HFFc6 (cell line): ENCODE measurements at places on chromosomes 4 and X.
A peak's percentile ranks its signal among the peaks of the same experiment; 100 is the strongest.

DNA sequence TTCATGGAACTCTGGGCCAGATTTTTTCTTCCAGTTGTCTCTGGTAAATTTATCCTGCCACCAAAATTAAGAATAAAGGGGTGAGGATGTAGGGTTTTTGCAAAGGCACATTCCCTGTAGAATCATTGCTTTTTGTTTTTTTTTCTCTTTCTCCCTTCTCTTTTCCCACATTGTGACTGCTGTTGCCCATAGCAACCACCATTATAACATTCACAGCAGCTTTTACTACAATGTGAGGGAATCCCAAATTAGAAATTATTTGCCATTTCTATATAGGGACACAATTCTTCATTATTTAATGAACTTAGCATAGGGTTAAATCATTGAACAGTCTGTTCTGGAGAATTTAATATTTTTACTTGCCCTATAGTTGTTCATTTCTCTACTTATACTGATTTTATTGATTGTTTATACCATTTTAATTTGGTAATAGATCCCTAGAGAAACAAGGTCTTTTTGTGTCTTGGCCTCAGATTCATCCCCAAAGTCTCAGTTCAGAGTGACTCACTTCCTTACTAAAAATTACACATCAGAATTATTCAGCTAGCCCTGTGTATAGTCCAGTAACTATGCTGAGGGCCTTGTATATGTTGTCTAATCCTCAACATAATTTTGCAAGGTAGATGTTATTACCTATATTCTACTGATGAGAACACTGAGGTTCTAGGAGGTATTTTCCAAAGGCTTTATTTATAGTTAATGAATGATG, 80.8 kb upstream of the ANK2 start:
- H3K27ac ChIP-seq, result peak overlapping the region; percentile 45; the same call in 1 of the 2 replicates
- H3K4me1 ChIP-seq, result peaks cover 23% of the 10 kb centered on the region
- peak; percentile 36 for DNase-seq
- H3K4me3 ChIP-seq, result no peak overlapping the region

- H3K36me3 ChIP-seq, result peaks cover 34% of the 10 kb centered on the region
- H3K4me1 ChIP-seq, result peaks cover 56% of the 10 kb centered on the region
- H3K27ac ChIP-seq, result peak overlapping the region; percentile 56
- DNase-seq, result peak; percentile 95
- H3K4me3 ChIP-seq, result peak overlapping the region; percentile 32; the same call in 1 of the 2 replicates
These were observed 41.2 kb downstream of the SH3RF1 start for GRCh38 chr4:169229571-169230028.

DNA sequence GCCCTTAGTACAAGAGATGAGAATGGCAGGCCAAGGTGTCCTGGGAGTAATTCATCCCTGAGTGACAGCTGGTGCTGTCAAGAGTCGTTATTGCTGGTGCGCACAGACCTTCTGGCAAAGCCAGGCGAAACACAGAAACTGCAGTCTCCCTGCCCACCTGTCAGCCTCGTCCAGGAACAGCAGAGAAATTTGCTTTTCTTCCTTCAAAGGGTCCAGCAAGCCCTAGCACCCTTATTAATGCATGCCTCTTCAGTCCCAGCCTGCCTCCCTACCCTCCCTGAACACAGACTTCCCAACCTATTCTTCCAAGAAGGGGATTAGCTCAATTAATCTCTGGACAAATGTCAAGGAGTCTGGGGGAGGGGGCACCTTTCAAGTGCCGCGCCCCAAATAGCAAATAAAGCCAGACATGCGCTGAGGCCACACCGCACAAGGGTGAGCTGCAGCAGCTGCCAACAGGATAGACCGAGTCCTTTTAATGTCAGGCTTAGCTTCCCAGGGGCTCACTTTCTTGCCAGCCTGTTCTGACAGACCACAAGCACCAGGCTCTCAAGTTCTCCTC, 250.7 kb upstream of the RASGEF1B start:
- H3K4me1 ChIP-seq, result no peaks in the 10 kb centered on the region
- no peaks in the 10 kb centered on the region for H3K27me3 ChIP-seq
- H3K4me3 ChIP-seq, result no peak overlapping the region
- no peak for DNase-seq

- H3K4me3 ChIP-seq, result no peak overlapping the region
- DNase-seq, result no peak
- peaks cover 49% of the 10 kb centered on the region for H3K4me1 ChIP-seq
- H3K27me3 ChIP-seq, result peaks cover 2% of the 10 kb centered on the region; the same call in 1 of the 2 replicates
These were observed 16.8 kb downstream of the RBPJ start for GRCh38 chr4:26337612-26338011.

DNA sequence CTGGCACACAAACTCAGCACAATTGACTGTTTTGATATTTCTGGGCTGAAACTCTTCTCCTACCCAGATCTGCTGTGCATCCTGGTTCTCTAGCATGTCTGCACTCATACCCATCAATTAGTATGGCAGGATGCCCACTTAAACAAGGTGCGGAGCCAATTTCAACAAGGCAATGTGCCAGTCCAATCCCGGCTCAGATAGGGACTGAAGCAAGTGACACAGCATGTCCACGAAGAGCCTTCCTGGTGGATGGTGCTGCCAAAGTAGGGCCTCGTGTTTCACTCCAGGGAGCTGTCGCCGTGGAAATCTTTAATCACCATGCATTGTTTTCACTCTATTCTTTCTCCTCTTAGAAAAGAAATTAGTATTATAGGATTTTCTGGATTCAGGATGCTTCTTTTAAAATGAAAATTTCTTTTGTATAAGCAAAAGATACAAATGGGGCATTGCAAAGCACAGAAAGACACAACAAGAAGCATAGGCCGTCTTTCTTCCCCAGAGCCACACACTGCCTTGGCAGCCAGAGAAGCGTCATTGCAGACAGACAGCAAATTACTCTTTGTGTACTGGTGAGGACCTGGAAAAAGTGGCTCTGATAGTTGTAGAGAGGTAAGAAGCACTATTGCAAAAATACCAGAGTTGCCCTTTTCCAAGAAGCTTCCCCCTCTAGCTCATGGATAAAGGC, 40.6 kb upstream of the LSM6 start:
- no peak overlapping the region for H3K27ac ChIP-seq
- peaks cover 6% of the 10 kb centered on the region; the same call in 1 of the 2 replicates for H3K4me1 ChIP-seq
- DNase-seq, result no peak
- peaks cover 11% of the 10 kb centered on the region for H3K27me3 ChIP-seq

DNA sequence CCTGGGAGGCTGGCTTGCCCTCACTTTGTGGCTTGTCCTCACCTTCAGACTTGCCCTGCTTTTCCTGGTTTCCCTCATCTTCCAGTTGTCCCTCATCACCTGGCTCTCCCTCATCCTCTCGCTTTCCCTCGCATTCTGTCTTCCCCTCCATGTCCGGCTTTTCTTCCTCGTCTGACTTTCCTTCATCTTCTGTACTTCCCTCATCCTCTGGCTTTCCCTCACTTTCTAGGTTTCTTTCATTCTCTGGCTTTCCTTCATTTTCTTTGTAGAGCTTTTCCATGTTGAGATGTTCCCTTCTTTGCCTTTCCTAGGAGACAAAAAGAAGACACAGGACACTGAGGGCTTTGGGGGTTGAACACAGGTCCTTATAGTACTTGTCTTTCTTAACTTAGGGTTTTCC, 2.3 kb downstream of the TCEAL5 start:
- no peaks in the 10 kb centered on the region for H3K36me3 ChIP-seq
- peaks cover 35% of the 10 kb centered on the region for H3K27me3 ChIP-seq
- H3K4me3 ChIP-seq, result no peak overlapping the region

GRCh38 chr4:85210353-85210752, 243.9 kb upstream of the WDFY3 start:
- H3K36me3 ChIP-seq, result no peaks in the 10 kb centered on the region
- peak; percentile 10 for DNase-seq
- H3K27ac ChIP-seq, result no peak overlapping the region
- no peak overlapping the region for H3K4me3 ChIP-seq

DNA sequence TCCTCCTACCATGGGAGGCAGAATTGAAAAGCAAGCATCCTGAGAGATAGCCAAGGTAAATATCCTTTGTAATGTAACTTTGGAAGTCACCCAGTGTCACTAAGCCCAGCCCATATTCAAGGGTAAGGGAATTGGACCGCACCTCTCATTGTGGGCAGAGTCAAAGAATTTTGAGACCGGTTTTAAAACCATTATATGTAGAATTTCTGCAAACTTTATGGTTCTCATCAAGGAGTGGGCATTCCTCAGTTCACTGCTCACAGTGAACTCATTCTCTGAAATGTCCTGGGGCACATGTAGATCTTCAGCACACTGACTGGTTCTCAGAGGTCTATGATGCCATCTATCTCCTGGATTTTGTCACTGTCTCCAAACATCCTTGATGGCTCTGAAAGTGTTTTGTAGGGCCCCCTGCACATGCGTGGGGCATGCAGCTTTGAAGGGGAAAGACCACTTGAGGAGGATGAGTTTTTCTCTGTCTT, 35.3 kb upstream of the CHRNA9 start:
- H3K27ac ChIP-seq, result no peak overlapping the region
- peaks cover 9% of the 10 kb centered on the region for H3K4me1 ChIP-seq
- H3K4me3 ChIP-seq, result no peak overlapping the region
- H3K36me3 ChIP-seq, result peaks cover 5% of the 10 kb centered on the region

DNA sequence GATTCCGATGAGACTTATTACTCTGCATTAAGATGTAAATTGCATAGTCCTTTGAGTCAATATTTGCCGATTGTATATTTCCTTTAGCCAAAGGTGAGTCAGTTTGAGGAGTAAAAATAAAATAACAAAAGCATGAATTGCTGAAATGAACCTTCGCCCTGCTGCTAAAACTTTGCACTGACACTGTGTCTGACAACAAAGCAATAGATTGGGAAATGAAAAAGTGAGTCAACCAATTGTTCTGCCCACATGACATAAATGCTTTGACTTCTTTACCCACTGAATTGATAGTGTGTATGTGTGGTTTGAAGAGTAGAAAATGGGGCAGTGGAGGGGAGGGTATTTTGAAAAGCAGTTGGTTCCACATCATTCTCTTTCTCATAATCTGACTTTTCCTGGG, 88.4 kb upstream of the AFF2 start:
- no peaks in the 10 kb centered on the region for H3K4me1 ChIP-seq
- H3K27ac ChIP-seq, result no peak overlapping the region
- no peak overlapping the region for H3K4me3 ChIP-seq
- H3K27me3 ChIP-seq, result no peaks in the 10 kb centered on the region

- H3K27ac ChIP-seq, result no peak overlapping the region
- peaks cover 2% of the 10 kb centered on the region; the same call in 1 of the 2 replicates for H3K27me3 ChIP-seq
- H3K36me3 ChIP-seq, result no peaks in the 10 kb centered on the region
- H3K4me1 ChIP-seq, result peaks cover 11% of the 10 kb centered on the region
- no peak overlapping the region for H3K4me3 ChIP-seq
These were observed 119.3 kb upstream of the STS start for GRCh38 chrX:7028246-7028645.

DNA sequence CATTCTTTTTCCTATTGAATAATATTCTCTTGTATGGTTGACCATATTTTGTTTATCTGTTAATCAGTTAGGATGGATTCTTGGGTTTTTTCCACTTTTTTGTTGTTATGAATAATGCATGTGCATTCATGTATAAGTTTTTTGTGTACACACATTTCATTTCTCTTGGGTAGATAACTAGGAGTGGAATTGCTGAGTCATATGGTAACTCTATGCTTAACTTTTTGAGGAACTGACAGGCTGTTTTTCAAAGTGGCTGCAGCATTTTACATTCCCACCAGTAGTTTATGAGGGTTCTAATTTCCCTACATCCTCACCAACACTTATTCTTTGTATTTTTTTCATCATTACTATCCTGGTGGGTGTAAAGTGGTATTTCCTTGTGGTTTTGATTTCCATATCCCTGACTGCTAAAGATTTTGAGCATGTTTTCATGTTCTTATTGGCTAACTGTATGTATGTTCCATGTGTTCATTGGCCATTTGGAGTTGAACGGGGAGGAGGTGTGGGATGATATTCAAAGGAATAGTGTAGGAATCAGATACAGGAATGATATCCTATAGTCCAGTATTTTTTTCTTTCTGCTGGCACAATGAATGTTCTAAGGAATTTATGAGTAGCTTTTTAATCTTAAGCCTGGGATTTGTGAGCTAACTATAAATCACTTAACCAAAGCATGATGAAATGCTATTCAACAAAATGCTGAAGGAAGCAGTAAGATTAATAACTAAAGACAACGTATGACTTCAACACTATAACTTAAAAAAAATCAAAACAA, 114.3 kb downstream of the AMELX start:
- peak overlapping the region; percentile 58 for H3K27ac ChIP-seq
- no peak overlapping the region for H3K4me3 ChIP-seq
- no peaks in the 10 kb centered on the region for H3K36me3 ChIP-seq
- no peaks in the 10 kb centered on the region; the same call in 1 of the 2 replicates for H3K27me3 ChIP-seq
- peaks cover 21% of the 10 kb centered on the region for H3K4me1 ChIP-seq
- DNase-seq, result no peak

DNA sequence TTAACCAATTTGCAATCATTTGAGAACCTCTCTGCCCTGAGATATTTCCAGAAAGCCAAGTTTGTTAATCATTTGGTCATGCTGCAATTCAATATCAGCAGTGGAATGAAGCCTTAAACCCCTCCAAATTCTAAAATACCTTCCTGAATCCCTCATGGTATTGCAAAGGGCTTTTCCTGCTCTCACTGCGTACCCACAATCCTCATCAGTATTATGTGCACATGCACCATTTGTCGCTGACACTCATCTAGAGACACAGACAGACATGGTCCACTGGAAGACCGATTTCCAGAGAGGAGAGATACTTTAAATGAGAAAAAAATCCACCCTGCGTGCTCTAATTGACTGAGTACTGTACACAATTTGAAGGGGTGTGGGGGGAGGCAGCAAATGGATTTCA, 104.4 kb downstream of the GPC3 start:
- no peaks in the 10 kb centered on the region for H3K27me3 ChIP-seq
- no peak overlapping the region for H3K27ac ChIP-seq
- no peak for DNase-seq
- no peak overlapping the region for H3K4me3 ChIP-seq
- no peaks in the 10 kb centered on the region for H3K4me1 ChIP-seq

- no peaks in the 10 kb centered on the region for H3K27me3 ChIP-seq
- DNase-seq, result no peak
- H3K27ac ChIP-seq, result no peak overlapping the region
- H3K4me1 ChIP-seq, result peaks cover 32% of the 10 kb centered on the region
These were observed 295.3 kb downstream of the PDGFC start for GRCh38 chr4:156676116-156676851.

DNA sequence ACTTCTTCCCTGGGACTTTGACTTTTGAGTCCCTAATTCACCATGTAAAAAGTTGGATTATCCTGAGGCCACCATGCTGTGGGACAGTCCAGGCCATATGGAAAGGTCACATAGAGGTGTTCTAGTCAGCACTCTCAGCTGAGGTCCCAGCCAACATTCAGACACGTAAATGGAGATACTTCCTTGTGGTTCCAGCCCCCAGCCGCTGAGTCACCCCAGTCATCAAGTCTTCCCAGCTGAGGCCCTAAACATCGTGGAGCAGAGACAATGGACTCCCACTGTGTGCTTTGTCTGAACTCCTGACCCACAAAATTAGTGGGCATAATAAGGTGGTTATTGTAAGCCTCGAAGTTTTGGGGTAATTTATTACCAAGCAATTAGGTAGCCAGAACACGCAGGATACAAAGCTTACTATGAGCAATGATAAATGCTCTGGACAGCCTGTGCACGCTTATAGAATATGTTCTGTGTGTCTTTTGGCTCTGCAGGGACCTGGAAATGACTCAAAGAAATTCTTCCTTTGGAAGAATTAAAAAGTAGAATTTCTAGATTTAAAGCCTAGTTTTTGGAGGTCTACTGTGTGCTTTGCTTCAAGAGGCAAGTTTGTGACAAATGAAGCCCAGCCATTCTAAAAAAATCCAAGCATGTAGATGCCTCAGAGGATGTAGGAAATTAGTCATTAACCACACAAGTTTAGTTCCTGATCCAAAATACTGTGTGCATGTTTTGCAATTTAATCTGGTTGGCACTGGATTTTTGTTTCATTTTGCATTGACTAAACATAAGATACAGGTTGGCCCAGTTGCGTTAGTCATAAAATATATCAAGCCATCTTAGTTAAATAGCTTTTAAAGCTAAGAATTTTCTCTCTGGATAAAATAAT, 33.2 kb upstream of the SLC9A7 start:
- DNase-seq, result peak; percentile 91
- H3K27me3 ChIP-seq, result no peaks in the 10 kb centered on the region
- peak overlapping the region; percentile 94 for H3K27ac ChIP-seq
- peaks cover 50% of the 10 kb centered on the region for H3K4me1 ChIP-seq
- H3K4me3 ChIP-seq, result peak overlapping the region; percentile 77
